Cardiac fibroblast (primary cell): ENCODE measurements at places on chromosomes 7 and 10.

DNA sequence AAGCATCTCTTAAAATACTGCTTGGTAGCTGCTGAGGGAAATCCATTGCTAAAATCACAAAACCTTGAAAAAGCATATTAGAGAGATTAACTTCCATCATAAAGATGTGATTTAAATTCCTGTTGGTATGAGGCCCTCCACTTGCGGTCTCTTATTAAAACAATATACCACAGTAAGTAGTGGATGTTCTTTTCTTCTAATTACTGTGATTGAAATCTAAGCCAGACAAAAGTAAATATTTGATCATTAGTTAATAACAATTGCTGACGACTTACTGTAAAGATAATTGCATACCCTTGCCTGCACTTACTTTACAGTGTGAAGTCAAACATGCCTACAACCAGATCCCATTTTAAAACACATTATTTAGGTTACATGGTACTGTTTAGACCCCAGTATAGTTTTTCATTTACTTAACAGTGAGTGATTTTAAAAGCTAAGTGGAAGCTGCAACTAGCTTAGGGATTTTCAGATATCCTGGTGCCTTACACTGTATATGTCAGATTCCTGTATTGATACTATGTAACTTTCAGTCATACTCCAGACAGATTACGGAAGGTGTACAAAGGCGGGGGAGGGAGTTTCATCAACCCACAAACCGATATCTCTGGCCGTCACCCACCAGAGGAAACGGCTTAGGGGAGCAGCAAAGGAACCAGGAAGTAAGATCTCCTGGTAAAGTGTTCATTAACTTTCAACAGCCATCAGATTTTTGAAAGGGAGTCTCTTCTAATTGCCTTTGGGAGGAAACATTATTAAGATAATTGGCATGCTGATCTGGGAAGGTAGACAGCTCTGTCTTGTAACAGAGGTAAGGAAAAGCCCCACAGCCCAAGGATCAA, 986 bp downstream of the NRP1 start:
- no peak for DNase-seq

GRCh38 chr10:44983895-44984278, 5.3 kb upstream of the DEPP1 start:
- DNase-seq: no peak

DNA sequence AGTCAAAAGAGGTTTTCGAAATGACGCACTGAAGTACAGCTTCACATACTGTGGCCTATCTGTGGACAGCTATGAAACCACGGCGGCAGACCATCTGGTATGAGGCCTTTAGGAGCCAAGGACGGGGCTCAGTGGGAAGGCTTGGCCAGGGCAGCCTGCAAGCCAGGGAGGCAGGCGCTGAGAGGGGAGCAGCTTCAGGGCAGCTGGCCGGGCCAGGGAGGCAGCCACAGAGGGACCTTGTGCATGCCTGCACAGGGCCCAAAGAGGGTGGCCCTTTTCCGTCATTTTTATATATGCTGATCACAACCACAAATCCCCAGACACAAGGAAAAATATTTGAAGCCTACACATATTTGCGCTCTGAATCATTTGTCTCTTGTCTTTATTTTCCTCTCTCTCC, 13.5 kb downstream of the CALD1 start:
- DNase-seq: peak; percentile 92

GRCh38 chr10:58086144-58086762, 181.4 kb downstream of the IPMK start:
- no peak for DNase-seq

GRCh38 chr7:14286036-14286435, 296.6 kb upstream of the ETV1 start:
- DNase-seq: no peak

DNA sequence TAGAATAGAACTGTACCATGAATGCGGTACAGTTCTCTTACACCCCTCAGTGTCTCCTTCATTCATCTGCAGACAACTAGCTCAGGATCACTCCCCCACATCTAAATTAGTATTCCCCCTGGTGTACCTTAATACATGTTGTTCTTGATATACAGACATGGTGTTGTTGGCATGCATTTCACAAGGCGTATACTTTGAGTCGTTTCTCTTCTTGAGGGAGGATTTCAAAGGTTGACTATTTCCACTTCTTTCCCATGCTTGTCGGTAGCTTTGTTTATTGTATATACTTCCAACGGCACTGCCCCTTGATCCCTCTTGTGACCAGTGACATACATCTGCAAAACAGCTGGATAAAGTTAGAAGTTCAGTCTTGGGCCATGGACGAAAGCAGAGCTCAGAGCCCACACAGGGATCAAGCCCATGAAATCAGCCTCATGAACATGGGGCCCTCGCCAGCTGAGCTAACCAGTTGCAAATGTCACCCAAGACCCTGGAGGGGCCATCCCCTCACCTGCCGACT, 8.6 kb downstream of the CPA4 start:
- DNase-seq: no peak

GRCh38 chr10:124546957-124547646, 85.5 kb downstream of the LHPP start:
- DNase-seq: no peak

DNA sequence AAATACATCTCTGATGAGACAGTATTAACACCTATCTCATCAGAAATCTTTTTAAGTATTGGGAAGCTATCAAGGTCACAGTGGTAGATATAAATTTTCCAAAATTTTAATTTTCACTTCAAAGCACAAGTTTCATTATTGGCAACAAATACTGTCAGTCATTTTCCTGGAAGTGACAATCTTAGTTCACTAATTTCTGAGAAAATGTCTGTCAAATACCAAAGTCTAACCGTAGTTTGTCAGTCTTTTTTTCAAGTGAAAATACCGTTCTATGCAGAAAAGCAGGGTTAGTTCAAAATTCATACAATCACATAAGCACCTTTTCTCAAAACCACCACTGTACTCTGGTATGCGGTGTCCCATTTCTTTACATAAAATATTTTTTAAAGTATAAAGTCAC, 40.4 kb downstream of the CACUL1 start:
- no peak for DNase-seq

GRCh38 chr7:82257118-82257695, 186.4 kb downstream of the CACNA2D1 start:
- DNase-seq: no peak

GRCh38 chr7:129948877-129949291, 3.9 kb downstream of the UBE2H start:
- peak; percentile 90 for DNase-seq

- DNase-seq: no peak
Measured at GRCh38 chr7:51314726-51315125, 1.9 kb downstream of the COBL start.

GRCh38 chr10:130230036-130230435, 93.8 kb downstream of the GLRX3 start:
- DNase-seq: no peak

- no peak for DNase-seq
Measured at GRCh38 chr7:8751557-8752231, 318.3 kb downstream of the NXPH1 start.

GRCh38 chr10:14382022-14382421, 51.3 kb upstream of the FRMD4A start:
- peak; percentile 28 for DNase-seq

DNA sequence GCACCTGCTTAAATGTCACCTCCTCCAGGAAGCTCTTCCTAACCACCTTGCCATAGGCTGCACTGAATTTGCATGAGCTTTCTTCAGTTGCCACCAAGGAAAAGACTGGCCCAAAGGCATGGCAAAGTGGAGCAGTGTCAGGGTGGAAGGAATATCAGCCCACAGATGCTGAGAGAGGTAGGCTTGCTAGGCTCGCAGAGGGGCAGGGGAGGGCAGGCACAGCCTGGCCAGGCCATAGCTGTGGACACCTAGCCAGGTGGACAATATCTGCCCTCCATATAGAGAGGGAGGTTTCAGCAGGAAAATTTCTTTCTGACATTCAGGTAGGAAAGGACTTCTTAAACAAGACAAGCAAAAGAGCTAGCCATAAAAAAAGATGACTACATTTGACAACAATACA, 166.3 kb downstream of the GRID1 start:
- DNase-seq: no peak

GRCh38 chr7:68245688-68246087, 1249.1 kb downstream of the TYW1 start:
- no peak for DNase-seq

- DNase-seq: peak; percentile 51
Measured at GRCh38 chr10:102299873-102300272, 54.5 kb downstream of the GBF1 start.

DNA sequence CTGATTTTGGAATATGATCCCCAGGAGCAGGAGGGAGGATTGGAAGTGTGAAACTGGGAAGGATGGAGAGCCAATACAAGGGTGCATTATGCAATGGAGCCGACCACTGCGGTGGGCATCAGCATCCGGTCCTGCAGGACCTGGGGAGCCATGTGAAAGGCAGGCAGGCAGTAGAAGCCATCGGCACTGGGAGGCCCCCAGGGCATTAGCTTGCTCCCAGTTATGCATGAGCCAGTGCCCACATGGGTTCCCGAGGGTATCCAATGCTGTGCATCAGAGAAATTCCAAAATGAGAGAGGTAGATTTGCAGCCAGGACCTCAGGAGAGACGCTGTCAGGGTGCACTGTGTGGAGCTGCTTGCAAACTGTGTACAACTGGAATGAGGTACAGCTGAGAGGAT, 8.7 kb upstream of the KCP start:
- no peak for DNase-seq

DNA sequence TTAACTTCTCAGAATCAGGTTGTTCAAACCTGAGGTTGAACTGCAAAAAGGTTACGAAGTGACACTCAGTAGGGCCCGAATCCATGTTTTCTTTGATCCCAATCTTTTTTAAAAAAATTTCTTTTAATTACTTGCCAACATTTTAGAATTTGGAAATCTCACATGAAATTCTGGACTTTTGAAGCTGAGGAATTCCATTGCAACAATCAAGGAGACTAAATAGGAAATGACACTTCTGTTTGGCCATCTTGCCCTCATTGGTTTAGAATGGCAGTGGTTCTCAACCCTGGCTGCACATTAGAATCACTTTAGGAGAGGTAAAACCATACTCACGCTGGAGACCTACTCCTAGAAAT, 471 bp upstream of the TOMM7 start:
- no peak for DNase-seq

- no peak for DNase-seq
Measured at GRCh38 chr10:21885940-21886339, 117.6 kb downstream of the DNAJC1 start.

DNA sequence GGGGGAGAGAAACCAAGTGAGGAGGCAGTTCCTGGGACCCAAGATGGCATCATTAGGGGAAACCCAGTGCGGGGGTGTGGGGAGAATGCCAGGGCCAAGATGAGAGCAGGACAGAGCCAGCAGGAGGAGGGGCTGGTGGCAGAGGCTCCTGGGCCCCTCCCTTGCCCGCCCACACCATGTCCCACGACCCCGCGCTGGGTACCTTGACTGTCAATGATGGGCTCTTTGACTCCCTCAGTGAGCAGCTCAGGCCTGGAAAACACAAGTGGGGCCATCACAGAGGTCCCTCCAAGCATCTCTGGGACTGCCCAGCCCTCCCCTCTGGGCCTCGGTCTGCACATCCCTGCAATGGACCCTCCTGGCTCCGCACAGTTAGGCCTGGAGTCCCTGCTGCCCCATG, 75.4 kb downstream of the RABGEF1 start:
- DNase-seq: no peak

GRCh38 chr10:36324831-36325230, 682.7 kb upstream of the FZD8 start:
- DNase-seq: peak; percentile 34

DNA sequence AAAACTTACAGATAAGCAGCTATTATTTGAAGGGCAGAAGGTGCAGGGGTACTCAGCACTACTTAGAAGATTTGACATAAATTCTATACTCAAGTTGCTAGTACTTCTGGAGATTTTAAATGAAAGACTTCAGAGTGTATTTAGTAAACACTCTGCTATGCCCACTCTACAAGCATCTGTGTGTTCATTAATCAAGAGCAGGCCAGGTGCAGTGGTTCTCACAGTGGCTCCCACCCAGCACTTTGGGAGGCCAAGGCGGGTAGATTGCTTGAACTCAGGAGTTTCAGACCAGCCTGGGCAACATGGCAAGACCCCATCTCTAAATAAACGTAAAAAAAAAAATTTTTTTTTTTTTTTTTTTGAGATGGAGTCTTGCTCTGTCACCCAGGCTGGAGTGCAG, 38.9 kb upstream of the TOMM7 start:
- no peak for DNase-seq

GRCh38 chr7:29609162-29610037, 45.8 kb downstream of the PRR15 start:
- peak; percentile 76 for DNase-seq

DNA sequence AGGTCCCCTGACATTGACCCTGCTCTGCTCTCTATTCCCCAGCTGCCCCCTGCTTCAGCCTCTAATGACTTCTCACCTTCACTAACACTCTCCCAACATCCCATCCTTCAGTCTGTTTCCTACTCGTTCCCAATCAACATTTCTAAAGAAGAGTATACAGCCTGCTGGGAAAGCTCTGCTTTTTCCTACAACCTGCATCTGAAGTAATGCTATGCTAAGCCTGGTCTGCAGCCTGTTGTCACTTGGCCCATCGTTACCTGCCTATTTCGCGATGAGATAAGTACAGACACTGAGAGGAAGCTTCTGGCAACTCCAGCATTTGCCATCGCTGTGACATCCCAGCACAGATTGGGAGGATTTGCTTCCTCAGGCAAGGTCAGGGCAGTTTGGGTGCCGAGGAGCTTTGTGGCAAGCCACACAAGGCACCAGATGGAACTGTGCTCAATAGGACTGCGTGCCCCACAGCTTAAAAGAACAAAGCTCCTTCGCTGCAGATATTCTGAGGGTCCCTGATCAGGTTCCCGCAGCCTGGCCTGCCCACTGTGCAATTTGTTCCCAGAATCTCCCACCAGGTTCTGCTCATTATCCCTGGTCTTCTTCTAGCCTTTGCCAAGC, 51.4 kb downstream of the PKD1L1 start:
- DNase-seq: no peak
